ENCODE measurements at places on chromosomes 3 and 15.

DNA sequence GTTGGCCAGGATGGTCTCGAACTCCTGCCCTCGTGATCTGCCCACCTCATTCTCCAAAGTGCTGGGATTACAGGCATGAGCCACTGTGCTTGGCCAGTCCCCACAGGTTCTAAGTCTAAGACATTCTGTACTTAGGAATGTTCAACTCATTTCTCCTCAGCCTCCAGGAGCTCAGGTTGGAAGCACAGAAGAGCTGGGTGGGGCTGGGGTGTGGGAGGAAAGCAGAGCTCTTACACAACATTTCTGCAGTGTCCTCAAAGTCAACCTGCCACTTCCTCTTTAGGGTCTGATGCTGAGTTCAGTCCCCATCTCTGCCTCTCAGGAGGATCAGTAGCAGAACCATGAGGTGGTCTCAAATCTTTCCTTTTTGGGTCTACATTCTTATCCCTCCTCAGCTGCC, 75.5 kb downstream of the MRPL46 start:
- DNase-seq, result no peak

DNA sequence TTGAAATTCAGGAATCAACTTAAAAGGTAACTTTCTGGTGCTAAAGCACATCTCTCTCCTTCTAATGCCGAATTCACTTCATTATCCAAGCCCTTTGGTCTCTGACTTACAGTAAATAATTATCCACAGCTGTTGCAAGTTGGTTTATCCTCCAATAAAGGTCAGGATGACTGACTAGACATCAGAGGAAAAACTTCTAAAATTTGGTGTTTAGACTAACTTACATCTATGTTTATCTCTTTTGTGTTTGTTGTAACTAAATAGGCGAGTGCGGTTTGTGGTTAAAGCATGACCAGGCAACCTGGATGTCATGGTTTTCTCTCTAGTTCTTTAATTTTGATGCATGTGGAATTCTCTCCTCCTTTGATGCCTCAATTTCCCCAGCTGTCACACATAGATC, 237.4 kb upstream of the LRTM1 start:
- DNase-seq, result no peak

- no peak for DNase-seq
These were observed 31.9 kb upstream of the BFSP2 start for GRCh38 chr3:133367956-133368355.

DNA sequence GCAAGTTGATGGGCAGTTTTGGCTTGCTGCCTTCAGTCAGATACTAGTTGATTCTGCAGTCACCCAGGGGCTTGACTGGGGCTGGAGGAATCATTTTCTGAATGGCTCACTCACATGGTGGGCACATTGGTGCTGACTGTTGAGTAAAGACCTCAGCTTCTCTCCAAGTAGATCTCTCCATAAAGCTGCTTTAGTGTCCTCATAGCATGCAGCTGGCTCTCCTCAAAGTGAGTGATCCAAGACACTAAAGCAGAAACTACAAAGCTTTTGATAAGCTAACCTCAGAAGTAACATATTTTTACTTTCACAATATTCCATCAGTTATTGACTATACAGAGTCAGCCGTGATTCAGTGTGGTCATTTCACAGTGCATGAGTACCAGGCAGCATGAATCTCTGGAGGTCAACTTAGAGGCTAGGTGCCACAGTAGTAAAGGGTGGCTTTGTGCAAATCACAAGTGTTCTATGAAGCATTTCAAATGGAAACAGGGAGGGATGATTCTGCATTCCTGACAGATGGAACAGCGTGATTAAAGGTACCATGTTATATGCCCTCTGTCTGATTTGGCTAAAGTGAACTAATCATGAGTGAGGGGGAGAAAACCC, 24.3 kb upstream of the ATP8B4 start:
- DNase-seq, result no peak

- DNase-seq, result no peak
These were observed 91.9 kb upstream of the SNRPN start for GRCh38 chr15:24862726-24863521.

GRCh38 chr15:41792000-41792637, 17.8 kb downstream of the MAPKBP1 start:
- DNase-seq, result no peak

DNA sequence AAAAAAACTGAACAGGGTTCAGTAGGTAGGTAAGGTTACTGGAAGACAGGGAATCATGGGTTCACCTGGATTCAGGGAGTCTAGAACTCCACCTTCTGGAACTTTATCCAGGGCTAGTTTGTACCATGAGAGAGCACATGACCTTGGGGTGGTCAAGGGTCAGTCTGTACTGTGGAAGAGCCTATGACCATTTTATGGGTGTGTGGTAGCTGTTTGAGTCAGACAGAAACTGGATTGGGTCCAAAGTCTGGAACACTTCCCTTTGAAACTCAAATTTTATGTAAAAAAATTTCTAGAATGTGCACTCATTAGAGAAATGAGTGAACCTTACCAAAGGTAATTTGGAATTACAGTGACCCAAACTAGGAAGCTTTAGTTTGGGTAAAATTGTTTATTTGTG, 486.0 kb upstream of the AGTR1 start:
- no peak for DNase-seq

GRCh38 chr3:172029425-172030098, 9.8 kb upstream of the FNDC3B start:
- no peak for DNase-seq

DNA sequence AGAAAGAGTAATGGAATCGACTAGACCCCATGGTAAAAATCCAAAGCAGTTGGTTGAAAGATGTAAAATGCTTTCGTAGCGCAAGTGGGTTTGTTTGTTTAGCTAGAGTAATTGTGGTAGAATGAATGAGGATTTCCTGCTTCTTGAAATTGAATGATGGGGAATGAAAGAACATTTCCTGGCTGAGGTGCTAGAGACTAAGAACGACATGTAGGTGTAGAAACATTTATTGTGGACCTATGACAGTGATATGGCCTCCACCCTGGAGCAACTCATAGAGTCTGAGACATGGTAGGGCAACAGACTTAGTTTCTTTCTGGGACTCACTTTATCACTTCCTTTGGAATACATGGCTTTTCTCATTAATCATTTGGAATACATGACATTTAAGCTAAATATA, 467.6 kb upstream of the CFAP20DC start:
- no peak for DNase-seq

- DNase-seq, result no peak
These were observed 32.2 kb upstream of the SNRPA1 start for GRCh38 chr15:101327147-101327740.

DNA sequence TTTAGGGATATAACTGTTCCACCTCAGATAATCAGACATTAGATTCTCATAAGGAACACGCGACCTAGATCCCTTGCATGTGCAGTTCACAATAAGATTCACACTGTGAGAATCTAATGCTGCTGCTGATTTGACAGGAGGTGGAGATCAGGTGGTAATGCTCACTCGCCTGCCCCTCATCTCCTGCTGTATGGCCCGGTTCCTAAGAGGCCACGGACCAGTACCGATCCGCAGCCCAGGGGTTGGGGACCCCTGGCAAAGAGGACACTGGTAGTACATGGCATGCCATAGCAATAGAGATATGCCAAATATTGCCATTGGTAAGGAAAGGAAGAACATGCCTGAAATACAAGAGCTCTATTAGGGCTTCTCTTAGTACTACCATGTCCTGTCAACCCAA, 59.7 kb downstream of the LSM3 start:
- no peak for DNase-seq

DNA sequence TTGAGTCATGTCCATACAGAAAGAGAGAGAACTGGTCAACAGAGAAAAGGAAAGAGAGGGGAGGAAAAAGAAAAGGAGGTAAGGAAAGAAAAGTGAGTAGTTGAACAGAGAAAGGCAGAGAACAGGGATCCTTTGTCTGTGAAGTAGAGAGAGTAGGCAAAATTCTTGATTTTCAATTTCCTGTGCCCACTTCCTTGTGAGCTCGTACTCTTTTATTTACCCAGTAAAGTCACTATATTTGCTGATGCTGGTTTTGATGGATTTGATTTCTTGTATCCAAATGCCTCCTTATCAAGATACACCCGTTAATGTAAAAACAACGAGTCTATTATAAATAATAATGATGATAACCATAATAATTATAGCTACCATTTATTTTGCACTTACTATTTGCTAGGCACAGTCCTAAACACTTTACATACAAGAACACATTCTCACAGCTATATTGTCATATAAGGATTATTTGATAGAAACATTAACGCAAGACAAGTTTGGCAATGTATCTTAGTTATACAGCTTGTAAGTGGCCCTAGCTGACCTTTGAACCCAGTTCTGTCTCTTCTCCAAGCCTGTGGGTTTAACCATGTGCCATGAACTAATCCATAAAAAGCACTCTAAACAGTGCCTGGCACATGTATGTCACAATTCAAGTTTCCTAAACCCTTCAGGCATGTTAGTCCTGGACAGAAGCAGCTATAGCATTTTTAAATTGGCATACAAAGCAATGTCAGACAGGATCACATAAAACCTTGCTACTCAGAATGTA, 6.7 kb upstream of the P2RY1 start:
- no peak for DNase-seq

DNA sequence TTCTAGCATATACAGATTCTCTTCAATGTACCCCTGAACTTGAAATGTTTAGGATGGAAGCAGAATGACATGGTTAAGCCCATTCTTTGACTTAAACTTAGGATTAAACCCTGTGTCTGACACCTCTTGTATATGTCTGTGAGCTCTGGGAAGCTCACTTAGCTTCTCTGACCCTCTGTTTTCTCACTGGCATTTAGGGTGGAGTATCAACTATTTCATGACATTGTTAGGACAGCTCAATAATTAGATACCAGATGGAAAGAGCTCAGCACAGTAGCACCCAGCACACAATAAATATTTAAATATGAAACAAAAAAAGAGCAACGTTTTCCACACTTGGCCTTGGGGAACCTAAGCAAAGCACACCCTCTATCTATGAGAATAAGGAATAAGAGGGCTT, 18.2 kb upstream of the RPS17 start:
- no peak for DNase-seq

DNA sequence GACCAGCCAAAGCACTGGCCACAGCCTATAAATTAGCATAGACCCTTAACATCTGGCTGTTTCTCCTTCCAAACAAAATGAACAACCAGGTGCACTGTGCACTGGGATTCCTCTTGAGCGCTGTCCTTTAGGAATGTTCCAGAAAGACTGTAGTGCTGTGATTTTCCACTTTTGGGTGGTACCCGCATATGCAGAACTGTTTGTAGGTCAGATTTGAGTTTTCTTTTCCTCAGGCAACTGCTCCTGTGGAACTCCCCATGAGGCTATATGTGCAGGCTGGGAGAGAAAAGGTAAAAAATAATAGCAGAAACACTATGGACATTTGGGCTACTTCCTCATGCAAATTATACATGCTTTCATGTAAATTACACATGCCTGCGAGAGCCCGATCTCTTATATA, 139.1 kb downstream of the CHST2 start:
- DNase-seq, result no peak
